ENCODE measurements at places on chromosomes 5 and 9.

GRCh38 chr5:1666812-1667588, 132.6 kb downstream of the MRPL36 start:
- DNase-seq, result peak; percentile 16

GRCh38 chr5:179494774-179495526, 55.4 kb upstream of the RUFY1 start:
- no peak for DNase-seq

DNA sequence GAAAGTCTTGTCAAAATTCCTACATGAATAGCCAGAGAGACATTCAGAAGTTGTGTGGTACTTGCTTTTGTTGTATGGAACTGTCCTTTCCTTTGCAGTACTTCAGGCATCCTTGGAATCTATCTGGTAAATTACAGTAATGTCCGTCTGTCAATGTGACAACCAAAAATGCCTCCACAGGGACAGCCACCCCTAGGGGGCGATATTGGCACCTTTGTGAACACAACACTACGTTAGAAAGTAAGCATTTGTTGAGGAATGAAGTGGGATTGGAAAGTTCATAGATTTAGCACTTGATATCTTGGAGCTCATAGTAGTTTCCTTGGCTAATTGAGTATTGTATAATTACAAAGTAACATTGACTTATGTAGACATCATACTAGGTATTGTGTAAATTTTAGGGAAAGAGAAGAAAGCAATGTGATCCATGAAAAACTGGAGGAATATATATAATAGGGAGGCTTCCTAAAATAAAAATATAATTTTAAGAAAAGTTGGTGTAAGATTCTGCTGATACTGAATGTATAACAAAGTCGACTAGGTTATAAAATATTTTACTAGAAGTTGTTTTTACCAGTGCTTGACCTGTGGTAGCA, 32.7 kb downstream of the TMEFF1 start:
- DNase-seq, result no peak

DNA sequence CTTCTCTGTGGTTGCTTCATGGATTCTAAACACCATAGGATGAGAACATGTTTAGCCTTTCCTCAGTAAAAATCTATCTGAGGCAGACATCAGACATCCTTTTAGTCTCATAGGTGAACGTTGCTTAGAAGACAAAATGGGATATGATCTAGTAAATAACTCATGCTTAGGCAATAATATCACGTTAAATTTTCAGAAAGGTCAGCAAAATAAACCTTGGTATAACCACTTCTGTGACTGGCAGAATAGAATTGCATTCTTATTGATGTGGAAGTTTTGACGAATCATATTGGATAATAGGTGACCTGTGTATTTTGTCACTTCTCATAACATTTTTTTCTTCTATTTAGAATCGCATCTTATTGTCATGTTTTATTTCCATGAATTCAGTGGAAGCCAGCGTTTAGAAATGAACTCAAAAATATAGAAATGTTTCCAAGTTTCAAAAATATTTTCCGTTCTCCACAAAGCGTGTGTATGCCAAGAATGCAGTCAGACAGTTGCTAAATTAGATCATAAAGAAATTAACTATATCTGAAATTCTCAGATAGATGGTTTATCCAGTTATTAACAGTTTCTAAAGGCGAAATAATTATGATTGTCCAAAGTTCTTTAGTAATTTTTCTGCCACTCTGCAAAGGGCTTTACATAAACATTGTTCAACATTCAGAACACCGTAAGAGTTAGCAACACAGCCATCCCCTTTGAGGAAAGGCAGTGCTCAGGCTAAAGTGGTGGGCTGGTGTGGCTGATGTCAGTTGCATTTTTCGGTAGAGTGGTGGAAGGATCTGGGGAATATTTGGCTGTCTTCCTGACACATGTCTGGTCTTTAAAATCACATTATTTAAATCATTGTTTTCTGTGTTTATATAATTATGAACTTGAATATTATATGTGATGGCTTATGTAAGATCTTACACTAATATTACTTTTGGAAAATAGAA, 827.2 kb downstream of the MTRR start:
- no peak for DNase-seq

GRCh38 chr5:122142480-122143164, 13.3 kb downstream of the ZNF474 start:
- no peak for DNase-seq

- no peak for DNase-seq
These were observed 81.9 kb upstream of the ARRDC3 start for GRCh38 chr5:91464886-91465646.

DNA sequence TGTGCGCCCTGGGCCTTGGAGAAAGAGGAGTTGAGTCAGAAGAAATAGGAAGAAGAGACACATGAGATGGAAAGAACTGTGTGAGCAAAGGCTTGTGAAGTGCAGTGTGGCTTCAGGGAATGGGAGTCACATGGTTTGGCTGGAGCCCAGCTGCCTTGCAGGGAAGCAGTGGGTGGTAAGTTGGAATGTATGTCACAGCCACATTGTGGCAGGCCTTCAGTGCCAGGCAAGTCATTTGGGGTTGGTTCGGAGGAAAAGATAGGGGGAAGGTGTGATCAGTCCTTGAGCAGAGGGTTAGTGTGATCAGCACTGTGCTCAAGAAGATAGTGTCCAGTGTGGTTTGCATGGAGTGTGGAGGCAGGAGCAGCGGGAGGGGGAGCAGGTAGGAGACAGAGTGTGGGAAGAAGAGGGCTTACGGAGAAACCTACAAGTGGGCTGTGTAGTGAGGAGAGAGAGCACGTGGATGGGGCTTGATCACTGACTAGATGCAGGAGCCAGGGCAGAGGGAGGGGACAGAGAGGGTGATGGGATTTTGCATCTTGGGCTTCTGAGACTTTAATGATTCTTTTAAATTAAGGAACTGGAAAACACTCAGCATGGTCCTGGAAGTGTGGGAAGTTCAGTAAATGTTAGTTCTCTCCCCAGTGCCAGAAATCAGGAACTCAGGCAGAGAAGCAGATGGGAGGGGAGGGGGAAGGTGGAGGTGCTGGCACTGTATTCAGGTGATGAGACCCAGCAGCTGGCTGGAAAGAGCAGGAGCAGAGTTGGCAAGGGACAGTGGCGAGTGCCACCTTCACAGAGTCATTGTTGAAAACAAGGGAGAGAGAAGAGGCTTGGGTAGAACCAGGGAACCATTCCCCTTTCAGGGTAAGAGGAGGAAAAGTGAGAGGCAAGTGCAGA, 46.6 kb downstream of the ARHGAP26 start:
- no peak for DNase-seq

DNA sequence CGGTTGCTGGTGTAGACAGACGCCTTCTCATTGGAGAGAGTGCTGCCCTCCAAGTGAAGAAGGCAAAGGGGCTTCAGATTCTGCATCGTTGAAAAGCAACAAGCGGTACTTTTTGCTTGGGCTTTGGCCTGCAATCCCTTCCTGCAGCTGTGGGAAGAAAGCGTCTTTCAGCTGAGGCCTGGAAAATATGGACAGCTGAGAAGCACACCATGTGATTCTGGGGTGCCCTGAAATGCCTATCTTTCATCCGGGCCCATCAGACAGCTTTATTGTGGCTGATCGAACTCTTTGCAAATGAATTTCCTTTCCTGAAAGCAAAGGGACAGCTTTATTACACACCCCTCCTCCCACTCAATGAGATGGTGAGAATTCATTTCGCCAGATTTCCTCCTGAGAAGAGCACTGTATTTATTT, 74.0 kb downstream of the NSG2 start:
- DNase-seq, result no peak

- no peak for DNase-seq
These were observed 526.7 kb upstream of the TYRP1 start for GRCh38 chr9:12166518-12166917.

GRCh38 chr5:32051796-32052195, 122.3 kb downstream of the GOLPH3 start:
- DNase-seq, result no peak

- DNase-seq, result no peak
These were observed 86.0 kb upstream of the SH3PXD2B start for GRCh38 chr5:172540099-172540870.

GRCh38 chr9:132312873-132313272, 41.9 kb downstream of the SETX start:
- DNase-seq, result no peak

DNA sequence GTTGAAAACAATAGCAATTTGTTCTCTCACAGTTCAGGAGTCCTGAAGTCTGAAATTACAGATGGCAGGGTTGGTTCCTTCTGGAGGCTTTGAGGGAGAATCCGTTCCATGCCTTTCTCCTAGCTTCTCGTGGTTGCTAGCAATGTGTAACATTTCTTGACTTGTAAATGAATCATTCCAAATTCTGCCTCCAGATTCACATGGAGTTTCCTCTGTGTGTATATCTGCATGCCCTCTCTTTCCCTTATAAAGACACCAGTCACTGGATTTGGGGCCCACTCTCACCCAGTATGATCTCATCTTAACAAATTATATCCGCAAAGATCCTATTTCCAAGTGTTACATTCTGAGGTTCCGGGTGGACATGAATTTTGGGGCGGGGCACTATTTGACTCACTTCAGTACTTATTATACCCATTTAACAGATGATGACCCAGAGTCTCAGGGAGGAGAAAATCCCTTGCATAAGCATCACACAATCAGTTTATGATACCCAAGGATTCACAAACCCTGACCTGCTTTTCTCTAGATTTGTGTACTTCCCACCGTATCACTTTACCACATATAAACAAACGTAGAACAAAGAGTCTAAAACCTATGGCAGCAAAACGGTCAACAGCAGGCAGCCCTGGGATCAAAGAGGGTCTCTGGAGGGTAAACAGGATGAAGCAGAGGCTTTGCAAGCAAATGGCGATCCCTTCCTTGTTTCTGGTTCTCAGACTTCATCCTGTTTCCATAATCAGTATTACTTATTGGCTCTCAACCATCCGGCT, 93.7 kb downstream of the C9orf152 start:
- DNase-seq, result no peak

DNA sequence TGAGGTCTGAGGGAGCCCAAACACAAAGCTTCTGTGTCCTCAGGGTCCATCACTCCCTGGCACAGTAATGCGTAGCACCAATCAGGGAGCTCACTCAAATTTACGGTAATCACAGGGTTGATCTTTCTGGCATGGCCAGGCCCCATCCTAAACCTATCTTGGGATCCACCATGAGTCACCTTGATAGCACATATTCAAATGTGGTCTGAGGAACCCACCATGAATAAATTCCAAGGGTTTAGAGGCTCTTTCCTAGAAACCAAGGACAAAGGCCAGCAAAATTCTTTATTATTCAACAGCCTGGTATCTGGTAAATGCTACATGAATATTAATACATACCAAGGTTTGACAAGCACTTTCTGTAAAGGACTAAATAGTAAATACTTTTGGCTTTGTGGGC, 254.5 kb downstream of the TLR4 start:
- DNase-seq, result no peak

- peak; percentile 33 for DNase-seq
These were observed 23.1 kb downstream of the SLC25A25 start for GRCh38 chr9:128091144-128091543.
